ENCODE measurements at places on chromosomes 1 and 21.

DNA sequence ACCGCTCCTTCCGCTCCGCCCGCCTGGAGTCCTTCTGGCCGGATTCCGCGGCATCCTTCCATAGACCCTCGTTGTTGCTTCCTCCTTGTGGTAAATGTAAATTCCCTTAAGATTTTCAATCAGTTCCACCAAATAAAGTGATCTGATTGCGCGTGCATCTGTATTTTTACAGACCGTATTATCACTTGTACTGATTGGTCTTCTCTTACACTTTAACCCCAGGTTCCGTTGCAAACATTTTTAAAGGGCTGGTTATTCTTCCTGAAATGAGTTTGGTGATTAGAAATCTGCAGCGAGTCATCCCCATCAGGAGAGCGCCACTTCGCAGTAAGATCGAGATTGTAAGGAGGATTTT lies 483 bp downstream of the YBEY start:
- DNase-seq: no peak

GRCh38 chr1:9406111-9406510 lies 113.4 kb downstream of the SPSB1 start:
- no peak for DNase-seq

DNA sequence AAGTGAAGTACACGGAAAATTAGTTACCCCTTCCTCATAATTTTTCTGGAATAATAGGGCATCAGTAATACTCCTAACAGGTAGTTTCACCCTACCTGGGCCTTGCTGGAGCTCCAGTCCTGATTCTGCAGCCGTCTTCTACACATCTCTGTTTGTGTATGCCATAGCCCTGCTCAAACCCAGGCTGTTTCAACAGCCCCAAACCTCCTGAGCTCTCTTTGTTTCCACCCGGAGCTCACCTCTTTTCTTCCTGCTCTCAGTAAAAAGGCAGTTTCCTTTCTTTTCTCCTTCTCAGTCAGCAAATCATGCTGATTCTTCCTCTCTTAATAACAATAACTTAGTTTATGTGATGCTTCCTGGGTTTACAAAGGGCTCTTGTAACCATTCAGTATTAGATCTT lies 355.1 kb upstream of the RUNX1 start:
- DNase-seq: no peak

- no peak for DNase-seq
These were observed 53.9 kb downstream of the SELENOF start for GRCh38 chr1:86860020-86860419.

DNA sequence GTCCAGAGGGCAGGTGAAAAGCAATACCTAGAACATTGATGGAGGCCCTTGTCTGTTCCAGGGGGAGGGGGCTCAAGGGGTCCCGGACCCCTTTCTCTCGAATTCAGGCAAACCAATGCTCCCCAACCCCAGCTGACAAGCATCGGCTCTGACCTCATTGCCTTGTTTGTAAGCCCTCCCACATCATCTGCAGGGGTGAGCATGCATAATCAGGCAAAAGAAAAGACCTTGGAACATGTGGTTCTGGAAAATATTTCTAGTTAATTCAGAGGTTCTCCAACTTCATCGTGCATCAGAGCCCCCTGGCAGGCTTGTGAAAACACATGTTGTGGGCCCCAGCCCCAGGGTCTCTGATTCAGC lies 231.3 kb downstream of the TOMM20 start:
- no peak for DNase-seq

- DNase-seq: no peak
These were observed 9.8 kb downstream of the THAP3 start for GRCh38 chr1:6634371-6635052.

DNA sequence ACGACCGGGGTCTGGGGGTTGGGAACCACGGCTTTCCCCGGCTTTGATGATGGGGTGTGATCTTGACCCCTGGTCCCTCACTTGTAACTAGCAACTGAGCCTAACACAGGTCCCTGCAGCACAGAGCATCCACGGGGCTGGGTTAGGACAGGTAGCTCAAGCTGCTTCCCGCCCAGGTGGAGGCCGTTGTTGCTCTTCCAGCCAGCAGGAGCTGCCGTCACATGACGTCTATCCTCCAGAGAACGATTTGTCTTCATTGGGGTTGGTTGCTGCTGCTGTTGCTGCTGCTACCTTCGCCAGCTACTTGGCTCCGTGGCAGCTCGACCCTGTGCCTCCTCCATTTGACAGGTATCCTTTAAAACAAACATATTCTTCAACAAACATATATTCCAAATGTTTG lies 74.3 kb upstream of the ADAR start:
- DNase-seq: no peak

- no peak for DNase-seq
These were observed 48.9 kb downstream of the PHC2 start for GRCh38 chr1:33381977-33382376.

DNA sequence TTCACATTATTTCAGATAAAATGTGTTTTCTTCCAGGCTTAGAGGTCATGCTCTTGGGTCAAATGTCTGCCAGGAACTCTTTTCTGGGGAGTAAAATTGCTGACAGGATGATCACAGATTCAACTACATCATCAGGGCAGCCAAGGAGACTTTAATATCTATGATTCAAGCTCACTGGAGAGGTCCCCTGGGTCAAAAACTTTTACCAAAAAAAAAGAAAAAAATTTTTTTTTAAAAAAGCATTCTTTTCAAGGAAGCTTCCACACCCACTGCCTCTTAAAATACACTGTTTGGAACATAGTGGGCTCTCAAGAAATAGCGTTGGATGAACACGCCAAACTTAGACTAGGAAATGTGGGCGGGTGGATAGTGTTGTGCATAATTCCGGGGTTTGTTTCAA lies 81.3 kb downstream of the TIAM1 start:
- DNase-seq: no peak

DNA sequence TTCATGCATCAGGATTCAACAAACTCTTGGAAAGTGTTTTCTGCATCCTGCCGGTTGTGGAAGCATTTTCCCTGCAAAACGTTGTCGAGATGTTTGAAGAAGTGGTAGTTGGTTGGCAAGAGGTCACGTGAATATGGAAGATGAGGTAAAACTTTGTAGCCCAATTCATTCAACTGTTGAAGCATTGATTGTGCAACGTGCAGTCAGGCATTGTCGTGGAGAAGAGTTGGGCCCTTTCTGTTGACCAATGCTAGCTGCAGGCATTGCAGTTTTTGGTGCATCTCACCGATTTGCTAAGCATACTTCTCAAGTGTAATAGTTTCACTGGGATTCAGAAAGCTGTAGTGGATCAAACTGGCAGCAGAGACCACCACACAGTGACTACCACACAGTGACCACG lies 57.0 kb upstream of the PRDM2 start:
- DNase-seq: no peak

GRCh38 chr1:40075266-40075665 lies 21.8 kb downstream of the PPT1 start:
- DNase-seq: no peak

- DNase-seq: no peak
These were observed 5.3 kb downstream of the CELSR2 start for GRCh38 chr1:109254621-109255096.

GRCh38 chr1:169604781-169605560 lies 18.7 kb upstream of the F5 start:
- no peak for DNase-seq

- no peak for DNase-seq
These were observed 17.3 kb downstream of the METTL13 start for GRCh38 chr1:171798765-171799164.

GRCh38 chr1:210688512-210689234 lies 360.0 kb downstream of the HHAT start:
- DNase-seq: no peak

DNA sequence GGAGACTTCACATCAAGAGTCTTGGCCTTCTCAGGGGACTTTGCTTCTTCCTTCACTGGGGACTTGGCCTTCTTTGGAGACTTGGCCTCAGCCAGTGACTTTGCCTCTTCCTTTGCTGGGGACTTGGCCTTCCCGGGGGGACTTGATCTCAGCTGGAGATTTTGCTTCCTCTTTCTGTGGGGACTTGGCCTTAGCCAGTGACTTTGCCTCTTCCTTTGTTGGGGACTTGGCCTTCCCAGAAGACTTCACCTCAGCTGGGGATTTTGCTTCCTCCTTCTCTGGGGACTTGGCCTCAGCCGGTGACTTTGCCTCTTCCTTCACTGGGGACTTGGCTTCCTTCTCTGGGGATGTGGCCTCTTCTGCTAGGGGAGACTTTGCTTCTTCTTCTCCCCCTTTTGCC lies 13.5 kb upstream of the CD2 start:
- no peak for DNase-seq

- DNase-seq: no peak
These were observed 33.7 kb downstream of the ATP5PO start for GRCh38 chr21:33881689-33882440.

GRCh38 chr1:151013518-151013917 lies 5.3 kb downstream of the PRUNE1 start:
- no peak for DNase-seq

- DNase-seq: no peak
These were observed 402.7 kb downstream of the LTN1 start for GRCh38 chr21:28590026-28590425.

- DNase-seq: no peak
These were observed 120.6 kb downstream of the SYF2 start for GRCh38 chr1:25111706-25112105.

DNA sequence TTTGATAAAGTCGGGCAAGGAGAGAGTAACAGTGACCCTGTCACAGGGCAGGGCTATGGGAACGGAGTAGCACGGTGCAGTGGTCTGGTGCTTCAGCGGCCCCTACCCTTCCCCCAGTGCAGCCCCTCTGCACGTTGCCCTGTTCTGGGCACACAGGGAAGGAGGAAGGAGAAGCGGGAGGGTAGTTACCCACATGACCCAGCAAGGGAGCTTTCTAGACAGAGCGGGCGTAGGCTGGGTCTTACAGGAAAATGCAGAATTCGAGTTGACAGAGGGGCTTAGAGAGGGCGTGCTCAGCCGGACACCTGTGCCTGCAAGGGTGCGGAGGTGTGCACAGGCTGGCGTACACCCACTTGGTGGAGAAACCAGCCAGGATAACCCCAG lies 341.2 kb downstream of the NPHP4 start:
- no peak for DNase-seq

- no peak for DNase-seq
These were observed 31.7 kb upstream of the DMRTA2 start for GRCh38 chr1:50454911-50455310.

DNA sequence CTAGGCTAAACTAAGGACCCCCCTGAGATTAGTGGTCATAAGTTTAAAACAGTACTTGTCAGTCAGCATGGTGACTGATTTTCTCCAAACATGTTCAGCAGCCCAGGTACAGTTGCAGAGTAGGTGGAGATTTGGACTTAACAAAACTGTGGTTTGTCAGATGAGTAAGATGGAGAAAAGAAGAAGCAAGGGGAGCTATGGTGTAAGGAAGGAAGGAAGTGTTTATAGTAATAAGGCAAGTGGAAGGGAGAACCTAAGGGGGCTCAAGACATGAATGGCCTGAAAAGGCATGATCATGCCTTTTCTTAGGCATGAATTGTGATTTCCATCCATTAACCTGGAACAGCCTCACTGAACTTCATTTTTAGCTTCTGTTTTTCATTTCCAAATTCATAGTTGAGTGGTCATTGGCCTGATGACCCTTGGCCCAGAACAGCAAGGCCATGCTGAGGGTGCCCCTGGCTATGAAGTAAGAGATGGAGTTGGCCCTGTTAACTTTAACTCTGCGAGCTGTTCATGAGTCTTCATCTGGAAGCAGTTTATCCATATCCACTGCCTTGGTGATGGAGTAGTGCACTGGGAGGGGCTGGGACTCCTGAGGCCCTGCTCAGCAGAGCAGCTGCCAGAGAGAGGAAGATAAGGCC lies 60.7 kb downstream of the LRRC8D start:
- no peak for DNase-seq

- DNase-seq: no peak
These were observed 3.2 kb downstream of the RNF187 start for GRCh38 chr1:228490120-228491078.

GRCh38 chr1:80919426-80919825 lies 881.3 kb upstream of the ADGRL2 start:
- DNase-seq: no peak

GRCh38 chr1:32413507-32414185 lies 19.4 kb upstream of the BSDC1 start:
- DNase-seq: peak; percentile 40

GRCh38 chr1:2532485-2533160 lies 2.6 kb upstream of the HES5 start:
- DNase-seq: no peak

GRCh38 chr1:154840269-154841176 lies 29.6 kb downstream of the KCNN3 start:
- no peak for DNase-seq

- no peak for DNase-seq
These were observed 120.3 kb downstream of the GALNT2 start for GRCh38 chr1:230187290-230187689.

- DNase-seq: no peak
These were observed 43.7 kb upstream of the PSEN2 start for GRCh38 chr1:226826479-226827261.

DNA sequence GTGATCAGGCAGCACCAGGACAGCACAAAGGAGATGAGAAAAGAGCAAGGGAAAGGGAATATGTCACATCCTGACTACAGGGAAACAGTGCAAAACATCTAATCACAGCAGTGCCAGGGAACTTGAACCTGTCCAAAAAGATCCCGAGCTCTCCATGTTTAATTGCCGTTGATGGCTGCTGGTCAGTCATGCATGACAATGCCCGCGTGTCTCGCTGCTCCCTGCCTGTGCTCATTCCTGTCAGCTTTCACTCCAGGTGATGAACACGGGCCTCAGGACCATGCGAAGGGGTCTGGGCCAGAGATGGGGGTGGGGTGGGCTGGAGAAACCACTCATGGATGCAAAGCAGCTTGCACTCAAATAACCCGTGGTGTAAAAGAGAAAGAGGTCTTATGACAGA lies 287.0 kb downstream of the GPATCH2 start:
- DNase-seq: no peak

DNA sequence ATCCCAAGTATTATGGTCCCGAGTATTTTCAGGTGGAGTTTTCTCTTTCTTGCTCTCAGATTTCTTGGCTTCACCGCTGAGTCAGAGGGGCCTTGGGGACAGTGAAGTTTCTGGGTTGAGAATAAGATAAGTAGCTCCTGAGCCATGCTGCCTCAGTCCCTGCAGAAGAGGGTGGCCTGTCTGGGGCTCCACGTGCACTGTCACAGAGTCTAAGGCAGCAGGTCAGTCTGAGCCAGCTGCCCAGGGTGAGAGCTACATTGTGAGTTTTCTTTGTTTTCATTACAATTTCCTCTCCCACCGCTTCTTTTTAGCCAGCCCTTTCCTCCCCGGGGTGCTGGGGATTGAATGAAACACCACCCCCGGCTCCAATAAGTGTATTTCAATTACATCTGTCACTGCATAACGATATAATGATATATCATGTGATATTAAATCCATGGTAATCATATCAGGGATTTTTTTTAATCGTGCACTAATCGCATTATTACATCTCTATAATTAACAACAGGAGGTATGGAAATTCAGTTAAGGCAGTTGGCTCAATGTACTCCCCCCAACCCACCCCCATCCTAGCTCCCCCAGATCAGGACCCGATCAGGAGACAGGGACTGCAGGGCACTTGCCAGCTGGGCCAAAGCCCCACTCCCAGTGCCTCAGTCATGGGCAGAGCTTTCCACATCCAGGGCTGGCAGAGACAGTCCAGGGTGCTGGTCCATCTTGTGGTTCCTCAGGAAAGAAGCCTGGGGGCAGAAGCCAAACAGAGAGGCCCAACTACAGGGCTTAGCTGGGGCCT lies 43.7 kb downstream of the DMAP1 start:
- no peak for DNase-seq

GRCh38 chr1:104761961-104762570 lies 1012.4 kb downstream of the AMY1C start:
- no peak for DNase-seq

GRCh38 chr1:167629681-167630567 lies at the start of gene RCSD1:
TSS of gene RCSD1 (plus strand) at chr1:167630232. CDS start at chr1:167630424, 192 bp downstream.
- no peak for DNase-seq

Data from amniotic stem cell (primary cell).